NCI-H1694 treated with DMSO at 0.1 percent for 48 hours (cell line): ENCODE measurements at places on chromosomes 1 and 21.
A peak's percentile ranks its signal among the peaks of the same experiment; 100 is the strongest.

- DNase-seq, result no peak
Measured at GRCh38 chr1:78972723-78973122, 33.8 kb downstream of the ADGRL4 start.

DNA sequence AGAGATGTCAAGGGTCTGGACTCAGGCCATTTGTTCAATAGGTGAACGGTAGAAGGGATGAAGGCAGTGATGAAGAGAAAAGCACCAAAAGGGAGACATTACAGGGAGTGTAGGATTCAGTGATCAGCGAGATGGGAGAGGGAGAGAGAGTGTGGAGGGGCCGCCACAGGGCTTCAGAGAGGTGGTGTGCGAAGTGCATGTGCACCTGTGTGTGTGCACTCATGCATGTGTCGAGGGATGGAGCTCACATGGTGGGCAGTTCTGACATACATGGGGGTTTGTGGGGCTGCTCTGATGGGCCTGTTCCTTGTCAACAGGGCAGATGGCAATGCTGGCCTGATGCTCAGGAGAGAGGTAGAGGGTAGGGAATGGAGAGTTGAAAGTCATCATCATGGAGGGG, 11.4 kb upstream of the KCNA2 start:
- no peak for DNase-seq

DNA sequence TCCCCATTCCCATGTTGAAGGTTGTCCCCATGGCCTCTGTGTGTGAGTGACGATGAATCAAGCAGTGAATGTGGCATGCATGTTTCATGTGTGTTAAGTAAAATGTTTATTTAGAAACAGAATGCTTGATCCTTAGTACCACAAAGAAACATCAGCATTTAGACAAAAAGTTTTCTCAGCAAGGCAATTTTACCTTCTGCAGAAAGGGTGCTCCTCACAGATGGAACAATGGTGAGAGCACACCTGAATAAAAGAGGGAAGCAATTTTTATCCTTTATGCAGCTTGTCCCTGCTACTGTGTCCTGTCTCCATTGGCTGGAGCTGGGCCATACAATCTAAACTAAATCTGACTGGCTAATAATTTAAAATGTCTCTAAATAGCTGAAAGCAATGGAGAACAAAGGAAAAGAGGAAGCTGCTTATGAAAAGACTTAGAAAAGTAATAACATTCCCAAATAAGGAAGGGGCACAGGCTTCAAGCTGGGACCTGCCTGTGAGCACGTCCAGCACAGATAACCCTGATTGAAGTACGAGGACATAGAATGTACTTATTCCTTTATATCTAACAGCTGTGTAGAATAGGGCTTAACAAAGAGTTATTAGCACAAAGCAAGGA, 8.4 kb upstream of the SMYD3 start:
- DNase-seq, result no peak

- peak; percentile 92 for DNase-seq
Measured at GRCh38 chr21:29372063-29372802, 73.5 kb downstream of the BACH1 start.

GRCh38 chr1:6770751-6771440, 14.4 kb upstream of the CAMTA1 start:
- no peak for DNase-seq

DNA sequence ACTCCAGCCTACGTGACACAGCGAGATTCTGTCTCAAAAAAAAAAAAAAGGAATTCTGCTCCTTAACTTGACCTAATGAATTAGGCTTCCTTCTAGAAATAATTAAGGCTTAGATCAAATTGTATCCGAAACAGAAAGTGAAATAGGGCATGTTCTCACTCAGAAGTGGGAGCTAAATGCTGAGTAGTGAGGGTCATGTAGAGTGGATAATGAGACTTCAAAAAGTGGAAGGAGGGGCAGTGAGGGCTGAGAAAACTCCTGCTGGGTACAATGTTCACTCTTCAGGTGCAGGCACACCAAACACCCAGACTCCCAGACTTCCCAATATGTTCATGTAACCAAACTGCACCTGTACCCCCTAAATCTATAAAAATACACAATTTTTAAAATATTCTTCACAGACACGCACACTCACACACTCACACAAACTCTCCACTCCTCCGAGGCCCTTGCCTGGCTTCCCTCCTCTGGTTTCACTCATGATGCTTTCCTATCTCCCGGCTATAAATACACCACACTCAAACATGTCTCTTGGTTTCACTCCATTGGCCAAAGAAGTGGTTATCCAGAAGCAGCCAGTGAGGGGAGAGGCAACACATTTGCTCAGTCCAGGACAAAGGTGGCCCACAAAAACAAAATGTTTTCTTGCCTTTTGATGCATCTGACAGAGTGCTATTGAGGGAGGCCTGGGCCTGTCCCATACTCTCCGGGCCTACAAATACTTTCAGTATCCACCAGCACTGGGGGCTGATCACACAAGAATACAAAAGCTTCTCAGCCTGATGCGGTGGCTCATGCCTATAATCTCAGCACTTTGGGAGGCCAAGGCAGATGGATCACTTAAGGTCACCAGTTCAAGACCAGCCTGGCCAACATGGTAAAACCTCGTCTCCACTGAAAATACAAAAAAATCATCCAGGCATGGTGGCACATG, 249.2 kb downstream of the TOMM20 start:
- no peak for DNase-seq

GRCh38 chr1:96238426-96238825, 483.2 kb upstream of the PTBP2 start:
- DNase-seq, result no peak

DNA sequence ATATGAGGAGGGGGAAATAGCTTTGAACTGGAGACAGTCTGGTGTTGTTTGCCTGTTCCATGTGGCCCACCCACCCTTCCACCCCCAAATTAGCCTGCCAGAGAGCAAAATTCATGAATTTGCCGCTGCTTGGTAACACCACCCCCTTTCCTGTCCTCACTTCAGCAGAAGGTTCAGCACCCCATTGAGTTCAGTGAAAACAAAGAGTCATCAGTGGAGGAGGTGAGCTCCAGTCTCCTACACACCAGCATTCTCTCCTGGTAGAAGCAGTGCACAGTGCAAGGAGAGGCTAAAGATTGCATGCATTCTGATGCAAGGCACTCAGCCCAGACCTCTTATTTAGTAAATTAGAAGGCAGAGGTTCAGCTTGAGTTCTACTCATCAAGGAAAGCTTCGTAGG, 99.7 kb upstream of the DYNLT5 start:
- DNase-seq, result no peak

- no peak for DNase-seq
Measured at GRCh38 chr1:163388970-163389369, 67.2 kb downstream of the NUF2 start.

DNA sequence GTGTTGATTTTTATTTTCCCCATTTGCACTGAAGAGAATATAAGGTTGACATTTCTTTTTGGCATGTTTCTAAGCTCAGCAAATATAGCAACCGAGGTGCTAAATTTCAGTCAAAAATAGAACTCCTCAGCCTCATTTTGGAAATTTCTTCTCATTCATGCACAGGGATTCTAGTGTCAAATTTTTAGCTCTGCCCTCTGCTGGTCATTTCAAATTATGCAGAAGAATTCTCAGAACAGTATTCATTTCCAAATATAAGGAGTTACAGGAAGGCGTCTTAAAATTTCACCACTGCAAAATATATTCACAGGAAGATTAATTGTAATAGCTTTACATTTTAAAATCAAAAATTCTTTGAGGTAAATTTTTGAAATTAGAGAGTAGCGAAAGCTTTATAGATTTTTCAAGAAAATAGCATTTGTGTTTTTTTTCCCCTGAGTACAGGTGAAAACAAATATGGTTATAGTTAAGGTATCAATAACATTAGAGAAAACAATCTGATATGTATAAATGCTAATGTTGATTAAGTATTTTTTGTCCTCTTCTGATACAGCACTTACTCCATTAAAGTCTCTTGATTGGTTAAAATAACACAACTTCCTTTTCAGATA, 57.9 kb downstream of the FMN2 start:
- peak; percentile 14 for DNase-seq

DNA sequence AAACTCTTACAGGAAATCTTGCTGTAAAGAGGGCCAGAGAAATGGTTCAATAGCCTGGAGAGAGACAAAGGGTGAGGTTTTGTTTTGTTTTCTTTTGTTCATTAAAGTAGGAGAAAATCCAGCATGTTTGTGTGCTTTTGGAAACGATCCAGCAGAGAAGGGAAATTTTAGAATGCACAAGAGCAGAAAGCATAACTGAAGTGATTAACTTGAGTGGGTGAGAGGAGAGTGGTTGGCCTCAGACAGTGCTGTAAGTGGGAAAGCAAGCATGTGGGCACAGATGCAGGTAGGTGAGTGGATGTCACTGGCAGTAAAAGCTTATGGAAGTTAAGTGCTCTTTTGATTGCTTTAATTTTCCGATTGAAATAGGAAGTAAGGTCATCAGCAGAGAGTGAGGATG, 50.2 kb downstream of the EEIG2 start:
- DNase-seq, result peak; percentile 39

DNA sequence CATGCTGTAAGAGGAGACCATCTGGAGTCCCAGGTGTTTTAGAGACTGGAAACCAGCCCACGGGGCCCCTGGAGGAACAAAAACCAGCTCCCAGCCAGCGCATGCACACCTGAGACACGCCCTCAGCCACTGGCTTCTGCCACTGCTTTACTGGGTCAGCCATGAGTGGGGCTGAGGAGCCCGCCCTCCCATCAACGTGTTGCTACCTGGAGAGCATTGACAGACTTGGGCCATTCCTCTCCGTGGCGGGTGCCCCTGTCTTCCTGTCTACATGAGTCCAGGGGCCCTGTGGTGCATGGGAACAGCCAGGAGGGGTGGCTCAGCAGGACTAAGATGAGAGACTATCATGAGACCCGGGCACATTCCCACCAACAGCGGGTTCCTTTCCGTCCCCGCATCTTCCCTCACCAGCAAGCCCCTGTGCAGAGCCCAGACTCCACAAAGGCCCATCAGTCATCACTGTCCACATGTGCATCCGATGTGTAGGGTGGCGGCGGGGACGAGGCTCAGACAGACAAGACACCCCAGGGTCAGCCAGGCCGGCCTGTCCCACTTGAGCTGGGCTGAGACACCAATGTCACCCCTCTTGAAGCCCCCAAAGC, 45.4 kb upstream of the POFUT2 start:
- no peak for DNase-seq

- DNase-seq, result no peak
Measured at GRCh38 chr1:6041432-6042062, 4.1 kb upstream of the KCNAB2 start.

DNA sequence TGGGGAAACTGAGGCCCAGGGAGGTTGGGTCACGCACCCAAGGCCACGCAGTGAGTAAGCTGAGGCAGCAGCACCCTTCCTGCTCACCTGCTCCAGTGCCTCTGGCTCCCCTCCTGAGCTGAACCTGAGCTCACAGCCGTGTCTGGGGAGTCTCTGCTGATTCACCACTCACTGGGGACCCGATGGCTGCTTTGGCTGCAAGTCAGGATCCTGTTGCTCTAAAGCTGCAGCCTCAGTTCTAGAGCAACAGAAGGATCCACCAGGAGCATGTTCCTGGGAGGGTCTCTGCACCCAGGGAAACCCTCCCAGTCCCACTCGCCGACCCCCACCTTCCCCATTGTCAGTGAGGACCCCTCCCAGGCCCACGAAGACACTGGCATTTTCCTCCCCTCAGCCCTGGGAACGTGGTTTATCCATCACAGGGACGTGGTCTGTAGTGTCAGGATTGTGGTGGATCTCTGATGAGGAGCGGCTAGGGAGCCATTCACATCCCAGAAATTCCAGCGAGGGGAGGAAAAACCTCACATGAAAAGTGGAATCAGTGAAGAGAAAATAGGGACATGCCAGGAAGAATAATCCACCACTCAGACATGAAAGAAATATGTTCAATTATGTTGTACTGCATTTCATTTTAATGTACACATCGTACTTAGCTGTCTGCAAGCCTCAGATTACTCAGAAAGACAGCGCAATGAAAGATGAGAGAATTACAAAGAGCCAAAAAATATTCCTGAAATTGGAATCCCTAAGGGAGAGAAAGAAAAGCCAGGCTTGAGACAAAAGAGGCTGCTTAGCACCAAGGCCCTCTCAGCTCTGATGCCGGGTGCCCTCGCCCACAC, 447.2 kb downstream of the MATN1 start:
- DNase-seq, result no peak

GRCh38 chr1:10791105-10791951, 5.1 kb downstream of the CASZ1 start:
- DNase-seq, result no peak

GRCh38 chr21:31543191-31543590, 116.3 kb upstream of the SOD1 start:
- no peak for DNase-seq

GRCh38 chr1:214542275-214543199, 8.9 kb downstream of the PTPN14 start:
- DNase-seq, result no peak

DNA sequence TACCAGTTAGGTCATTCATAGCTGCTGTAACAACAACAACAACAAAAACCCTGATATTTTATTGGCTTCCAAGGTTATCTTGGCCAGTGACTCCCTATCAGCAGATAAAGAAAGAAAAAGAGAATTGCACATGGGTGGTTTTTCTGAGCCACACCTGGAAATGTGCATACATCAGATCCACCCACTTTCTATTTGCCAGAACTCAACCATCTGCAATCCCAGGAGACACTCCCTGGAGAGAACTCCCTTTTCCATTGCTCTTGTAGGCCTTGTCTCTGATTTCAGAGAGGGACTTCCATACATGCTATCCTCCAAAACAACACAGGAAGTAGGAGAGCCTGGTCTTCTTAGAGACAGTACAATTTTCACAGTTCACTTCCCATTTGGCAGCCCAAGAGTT, 74.9 kb upstream of the ZC3H11B start:
- no peak for DNase-seq

DNA sequence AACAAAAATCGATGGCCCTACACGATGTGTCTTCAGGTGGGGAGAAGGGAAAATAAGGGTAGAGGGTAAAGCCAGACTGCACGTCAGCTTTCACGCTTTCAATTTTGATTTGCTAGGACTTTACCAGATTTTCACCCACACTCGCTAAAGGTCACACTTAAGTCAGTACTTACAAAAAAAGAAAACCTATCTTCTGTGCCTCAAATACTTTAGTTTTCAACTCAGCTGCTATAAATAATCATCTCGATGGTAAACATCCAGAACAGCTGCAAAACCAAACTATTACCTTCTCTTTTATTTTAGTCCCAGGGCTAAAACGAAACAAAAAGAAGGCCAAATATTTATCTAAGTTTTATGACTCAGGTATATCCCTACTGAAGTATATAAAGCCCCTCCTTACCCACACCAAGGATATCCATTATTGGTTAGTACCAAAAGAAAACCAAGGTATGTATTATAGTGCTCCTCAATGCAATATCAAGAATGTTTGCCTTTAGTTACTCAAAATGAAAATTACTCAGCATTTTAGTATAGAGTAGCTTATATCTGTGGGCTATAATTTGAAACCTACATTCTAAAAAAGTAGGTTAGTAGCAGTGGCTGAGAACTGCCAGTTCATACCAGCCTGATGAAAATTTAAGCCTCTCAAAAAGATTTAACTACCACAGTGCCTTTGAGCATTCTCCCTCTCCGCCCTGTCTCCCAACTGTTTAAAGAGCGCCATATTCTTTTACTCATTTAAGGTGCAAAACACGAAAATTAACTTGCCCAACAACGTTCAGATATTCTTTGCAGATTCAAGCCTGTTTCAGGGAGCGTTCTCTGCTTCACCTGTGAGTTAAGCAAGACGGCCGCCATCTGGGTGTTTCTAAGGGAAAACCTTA, 1.5 kb downstream of the CSDE1 start:
- DNase-seq, result no peak

GRCh38 chr1:226624526-226624925, 76.0 kb downstream of the STUM start:
- DNase-seq, result no peak
